ENCODE measurements at places on chromosomes 12 and 14. TPM values are rescaled to one million over a fixed set of nuclear protein-coding genes. Genes with fewer than 3 reads are reported as not detected.

Gene PTCSC3
- total RNA-seq, result not detected

Gene IL26
- total RNA-seq, result 0.35 TPM

Gene RD3L
- not detected for total RNA-seq

Gene SLC6A15
- total RNA-seq, result 0.08 TPM

Gene KRT83
- not detected for total RNA-seq

Gene CLEC2D
- 0.60 TPM for total RNA-seq

Gene CCNK
- 5.9 TPM for total RNA-seq
